Mesothelial cell of epicardium (in vitro differentiated cells): ENCODE measurements at places on chromosomes 3 and 15.

DNA sequence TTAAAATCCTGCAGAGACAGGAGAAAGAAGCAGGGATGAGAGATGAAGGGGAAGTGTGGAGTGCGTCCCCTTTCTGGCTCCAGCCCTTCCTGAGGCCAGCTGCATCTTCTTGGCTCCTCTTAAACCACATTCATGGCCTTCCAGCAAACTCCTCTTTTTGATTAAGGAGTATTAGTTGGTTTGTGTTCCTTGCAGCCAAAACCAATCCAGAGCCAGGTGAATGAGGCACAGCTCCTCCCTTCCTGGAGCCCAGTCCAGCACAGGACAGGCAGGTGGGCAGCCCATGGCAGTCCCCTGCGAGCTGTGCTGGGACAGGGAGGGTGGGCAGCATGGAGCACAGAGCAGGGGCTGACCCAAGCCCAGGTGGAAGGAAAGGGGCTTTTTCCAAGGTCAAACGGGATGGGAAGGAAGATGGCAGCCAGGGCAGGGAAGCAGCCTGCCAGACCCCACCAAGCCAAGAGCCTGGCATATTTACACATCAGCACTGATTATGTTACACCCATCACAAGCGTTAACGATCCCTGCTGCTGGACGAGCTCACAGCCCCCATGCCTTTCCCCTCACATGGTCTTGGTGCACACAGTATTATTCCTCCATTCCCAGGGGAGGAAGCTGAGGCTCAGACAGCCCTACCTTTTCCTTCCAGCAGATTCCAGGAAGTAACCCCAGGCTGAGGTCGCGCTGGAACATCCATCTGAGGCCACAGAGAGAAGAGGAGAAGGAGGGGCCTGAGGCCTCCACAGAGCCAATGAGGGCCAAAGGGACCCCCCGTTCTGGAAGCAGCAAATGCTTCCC lies 175.6 kb downstream of the SMAD6 start:
- no peak for DNase-seq

DNA sequence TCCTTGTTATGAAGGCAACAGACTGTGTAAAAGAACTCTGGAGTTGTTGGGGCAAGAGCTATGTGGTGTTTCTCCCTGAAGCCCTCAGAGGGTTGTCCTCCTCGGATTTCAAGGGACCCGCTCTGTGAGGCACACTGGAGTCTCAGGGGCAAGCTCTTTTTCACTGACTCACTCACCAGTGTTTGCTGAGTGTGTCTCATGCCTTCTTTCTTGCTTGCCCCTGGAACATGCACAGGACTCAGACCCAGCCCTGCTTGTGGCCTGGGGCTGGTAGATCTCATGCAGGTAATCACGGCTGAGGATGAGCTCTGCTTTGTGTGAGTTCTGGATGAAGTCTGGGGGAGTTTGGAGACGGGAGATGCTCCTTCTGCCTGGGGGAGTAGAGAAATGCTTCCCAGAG lies 93.7 kb downstream of the CACNA1D start:
- no peak for DNase-seq

- DNase-seq, result no peak
Observed at GRCh38 chr3:50345586-50346234, at the start of gene ZMYND10. Gene ZMYND10, minus strand, starts transcription at chr3:50345732. Its CDS starts 153 bp downstream, at chr3:50345579.

DNA sequence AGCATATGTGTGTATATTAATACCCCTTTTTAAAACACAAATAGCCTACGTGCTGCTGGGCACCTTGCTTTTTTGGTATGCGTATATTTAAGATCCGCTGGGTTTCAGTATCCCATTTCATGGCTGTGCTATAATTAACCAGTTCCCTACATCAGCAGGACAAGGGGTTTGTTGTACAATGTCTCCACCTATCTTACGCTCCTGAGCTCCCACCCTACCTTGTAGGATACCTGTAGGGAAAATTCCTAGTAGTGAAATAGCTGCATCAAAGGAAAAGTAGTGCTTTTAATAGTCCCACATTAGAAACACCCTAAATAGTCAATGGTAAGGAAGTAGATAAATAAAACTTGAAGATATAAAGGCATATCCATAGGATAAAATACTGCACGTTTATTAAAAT lies 1.4 kb downstream of the MAP6D1 start:
- no peak for DNase-seq

GRCh38 chr3:80285388-80285787 lies 517.6 kb upstream of the ROBO1 start:
- no peak for DNase-seq

DNA sequence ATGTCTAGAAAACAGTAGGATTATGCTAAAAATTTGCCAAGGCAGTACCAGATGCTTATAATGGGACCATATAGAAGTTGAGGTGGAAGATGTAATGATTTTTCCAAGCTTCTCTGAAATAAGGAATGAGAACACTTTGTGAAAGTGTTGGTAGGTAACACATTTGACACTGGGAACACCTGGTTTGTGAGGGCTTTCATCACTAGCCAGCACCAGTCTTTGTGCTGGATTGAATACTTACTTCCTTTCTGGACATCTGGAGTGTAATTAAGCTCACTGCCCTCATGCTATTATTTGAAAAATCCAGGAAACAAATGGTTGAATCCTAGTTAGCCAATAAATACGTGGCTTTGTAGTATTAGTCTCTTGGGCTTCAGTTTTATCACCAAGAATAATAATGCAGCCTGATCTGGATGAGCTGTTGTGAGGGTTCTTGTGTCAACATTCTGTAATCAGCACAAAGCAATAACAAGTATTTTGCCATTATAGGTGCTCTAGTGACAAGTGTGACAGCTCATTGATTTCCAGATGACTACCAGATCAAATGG lies 12.9 kb downstream of the CCDC80 start:
- DNase-seq, result no peak

- DNase-seq, result no peak
Observed at GRCh38 chr3:177441813-177442646, 244.7 kb upstream of the TBL1XR1 start.

GRCh38 chr3:171824824-171825221 lies 14.5 kb upstream of the PLD1 start:
- no peak for DNase-seq

DNA sequence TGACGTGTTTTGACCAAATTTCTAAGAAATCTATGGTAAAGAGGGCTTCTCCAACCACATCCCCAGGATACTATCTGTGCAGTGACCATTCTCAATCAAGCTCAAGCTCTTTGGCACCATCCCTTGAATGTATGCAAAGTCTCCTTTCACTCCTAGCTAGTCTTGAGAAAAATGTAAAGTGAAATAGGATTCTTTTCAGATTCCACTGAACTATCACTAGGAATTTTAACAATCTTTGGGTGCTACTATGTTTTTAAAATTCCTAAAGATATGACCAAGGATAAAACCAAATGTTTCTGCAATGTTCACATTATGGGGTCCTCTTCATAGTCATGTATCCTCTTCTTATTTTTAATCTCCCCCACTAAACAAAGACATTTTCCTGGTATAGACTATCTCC lies 107.8 kb downstream of the TMCO5A start:
- DNase-seq, result no peak

DNA sequence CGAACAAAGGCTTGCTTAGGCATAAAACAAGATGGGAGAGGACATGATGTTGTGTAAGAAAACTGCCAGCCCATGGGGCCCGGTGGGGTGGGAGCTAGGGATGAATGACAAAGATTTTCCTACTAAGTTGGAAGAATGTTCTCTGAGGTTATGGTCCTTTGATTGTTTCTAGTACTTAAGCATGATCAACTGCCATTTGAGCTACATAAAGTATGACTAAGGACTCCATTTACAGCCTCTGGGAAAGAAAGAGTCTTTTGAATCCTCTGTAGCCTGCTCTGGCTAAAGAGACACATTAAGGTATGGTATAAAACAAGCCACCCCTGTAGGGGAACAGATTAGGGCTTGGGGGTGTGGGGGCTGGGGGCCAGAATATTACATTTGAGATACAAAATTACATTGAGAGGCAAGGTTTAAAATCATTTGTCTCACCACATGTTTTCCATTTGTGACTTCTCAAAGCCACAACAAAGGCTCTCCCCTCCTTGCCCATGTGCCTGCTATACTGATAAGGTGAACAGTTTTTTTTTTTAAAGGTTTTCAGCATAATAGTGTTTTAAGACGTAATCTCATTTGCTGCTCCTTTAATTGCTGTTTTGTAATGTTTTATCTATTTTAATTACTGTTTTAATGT lies 323.4 kb downstream of the CHST2 start:
- DNase-seq, result no peak

DNA sequence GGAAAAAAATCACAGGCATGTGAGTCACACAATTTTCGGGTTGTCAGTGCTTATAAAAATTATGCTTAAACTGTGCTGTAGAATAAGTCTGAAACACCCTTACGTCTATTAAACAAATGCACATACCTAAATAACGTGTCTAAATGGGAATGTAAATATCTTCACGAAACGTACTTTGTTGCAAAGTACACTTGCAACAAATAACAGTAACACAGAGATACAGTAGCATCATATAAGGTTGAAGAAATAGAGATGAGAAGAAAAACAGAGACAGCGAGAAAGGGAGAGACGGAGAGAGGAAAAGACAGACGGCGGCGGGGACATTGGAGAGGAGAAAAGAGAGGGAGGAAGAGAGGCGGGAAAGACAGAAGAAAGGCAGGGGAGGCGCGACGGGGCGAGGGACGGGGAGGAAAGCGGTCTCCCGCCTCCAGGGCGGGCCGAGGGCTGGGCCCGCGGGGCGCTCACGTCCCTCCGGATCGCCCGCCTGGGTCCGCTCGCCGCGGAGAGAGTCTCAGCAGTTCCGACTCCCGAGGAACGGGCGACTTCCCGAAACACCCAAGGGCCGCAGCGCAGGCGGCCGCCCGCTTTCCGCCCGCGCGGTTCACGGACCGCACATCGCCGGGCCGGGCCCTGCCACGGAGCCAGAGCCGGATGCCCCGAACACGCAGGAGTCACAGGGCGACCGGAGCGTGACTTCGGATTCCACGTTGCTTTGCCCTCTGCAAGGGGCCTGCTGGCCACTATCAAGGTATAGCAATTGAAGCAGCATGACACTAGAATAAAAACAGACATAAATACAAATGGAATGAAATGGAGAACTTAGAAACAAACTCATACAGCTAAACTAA lies 153.4 kb downstream of the LMLN start:
- DNase-seq, result no peak

DNA sequence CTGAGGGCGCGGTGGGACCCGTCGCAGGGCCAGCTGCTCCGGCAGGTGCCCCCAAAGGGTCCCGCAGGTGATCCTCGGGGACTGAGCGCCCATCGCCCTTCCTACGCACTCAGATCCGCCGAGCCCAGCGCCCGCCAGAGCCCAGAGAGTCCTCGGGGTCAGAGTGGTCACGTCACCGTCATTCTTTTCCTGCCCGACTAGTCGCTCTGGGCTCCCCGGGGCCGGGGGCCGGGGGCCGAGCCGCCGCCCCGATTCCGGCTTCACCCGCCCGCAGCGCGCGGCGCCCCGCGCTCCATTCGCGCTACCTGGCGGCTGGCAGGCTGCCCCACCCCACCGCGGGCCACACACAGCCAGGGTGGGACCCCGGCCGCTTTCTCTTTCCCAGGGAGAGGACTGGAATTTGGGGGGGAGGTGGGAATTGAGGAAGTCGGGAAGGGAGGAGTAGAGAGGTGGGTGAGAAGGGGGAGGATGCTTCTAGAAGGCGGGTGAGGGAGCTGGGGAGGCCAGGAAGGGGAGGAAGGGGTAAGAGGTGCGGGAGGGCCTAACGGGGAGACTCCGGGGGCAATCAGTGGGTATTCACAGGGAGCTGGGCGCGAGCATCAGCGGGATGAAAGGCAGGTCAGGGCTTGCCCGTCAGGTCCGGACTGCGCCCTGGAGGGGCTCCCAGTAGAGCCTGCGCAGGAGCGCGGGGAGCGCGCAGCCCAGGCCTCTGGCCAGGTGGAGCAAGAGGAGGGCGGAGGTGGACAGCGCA lies 36.1 kb upstream of the EPHB3 start:
- no peak for DNase-seq

DNA sequence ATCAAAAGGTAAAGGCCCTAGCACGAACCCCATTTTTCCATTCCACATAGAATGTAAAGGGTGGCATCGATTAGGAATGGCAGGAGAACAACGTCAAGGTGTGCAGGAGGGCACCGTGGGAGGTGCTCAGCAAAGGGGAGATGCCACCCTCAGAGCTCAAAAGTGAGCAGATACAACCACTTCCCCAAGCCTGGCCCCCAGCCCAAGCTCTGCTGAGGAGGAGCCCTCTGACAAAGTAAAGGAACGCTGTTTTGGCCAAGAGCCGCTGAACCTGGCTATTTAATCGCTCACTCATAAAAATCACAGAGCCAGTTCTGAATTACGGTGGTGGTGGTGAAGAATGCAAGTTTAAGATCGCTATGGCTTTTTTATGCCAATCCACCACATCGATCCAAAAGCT lies 12.4 kb downstream of the GNB5 start:
- DNase-seq, result no peak

- DNase-seq, result no peak
Observed at GRCh38 chr3:149390772-149391212, 13.3 kb upstream of the TM4SF1 start.

DNA sequence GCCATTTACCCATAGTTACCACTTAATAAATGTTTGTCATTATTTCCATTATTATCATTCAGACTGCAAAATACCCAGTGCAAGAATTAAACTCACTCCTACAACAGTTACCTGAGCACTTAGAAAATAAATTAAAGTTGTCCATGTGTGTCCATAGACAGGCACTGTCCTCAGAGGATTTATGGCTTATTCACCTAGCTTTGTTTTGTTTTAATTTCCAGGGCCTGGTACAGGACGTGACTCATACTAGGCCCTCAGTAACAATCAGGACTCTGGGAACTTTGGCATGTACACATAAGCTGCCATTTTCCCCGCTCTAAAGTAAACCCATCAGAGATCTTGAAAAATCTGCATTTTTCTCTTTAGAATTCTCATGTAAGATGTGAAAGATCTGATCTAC lies 458.5 kb upstream of the ARRDC4 start:
- no peak for DNase-seq

DNA sequence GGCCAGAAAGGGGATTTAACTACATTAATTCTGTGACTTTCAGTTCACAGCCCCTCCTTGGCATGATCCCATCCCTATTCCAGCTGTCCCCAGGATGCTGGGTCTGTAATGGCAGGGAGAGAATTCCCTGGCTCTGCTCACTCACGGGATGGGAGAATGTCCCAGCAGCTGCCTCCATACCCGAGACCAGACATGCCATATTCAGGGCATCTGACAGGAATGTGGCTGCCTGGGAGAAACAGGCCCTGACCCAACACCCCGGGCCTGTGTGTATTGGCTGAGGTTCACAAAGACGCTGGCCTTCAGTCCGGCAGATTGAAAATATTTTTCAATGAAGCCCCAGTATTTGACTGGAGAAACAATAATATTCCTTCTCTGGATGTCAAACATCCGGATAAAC lies 83.6 kb upstream of the SMAD3 start:
- no peak for DNase-seq

DNA sequence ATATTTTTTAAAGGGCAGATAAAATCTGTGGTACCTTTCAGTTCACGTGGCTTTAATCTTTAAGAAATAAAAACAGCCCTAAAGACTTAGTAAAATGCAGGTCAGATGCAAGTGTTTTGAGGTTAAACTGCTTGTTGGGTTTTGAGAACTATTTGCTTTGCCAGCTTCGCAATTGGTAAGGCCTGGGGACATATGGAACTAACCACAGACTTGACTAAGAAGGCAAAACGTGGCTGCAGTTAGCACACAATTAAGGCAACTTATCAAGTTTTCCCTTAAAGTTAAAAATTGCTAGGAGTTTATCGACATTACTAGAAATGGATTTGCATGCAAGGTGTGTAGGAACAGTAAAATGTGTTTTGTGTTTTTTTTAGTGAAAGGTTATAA lies 206.9 kb downstream of the ZNF385D start:
- DNase-seq, result no peak
